ENCODE measurements at places on chromosomes 12 and 14. TPM values are rescaled to one million over a fixed set of nuclear protein-coding genes. Genes with fewer than 3 reads are reported as not detected.

DNA sequence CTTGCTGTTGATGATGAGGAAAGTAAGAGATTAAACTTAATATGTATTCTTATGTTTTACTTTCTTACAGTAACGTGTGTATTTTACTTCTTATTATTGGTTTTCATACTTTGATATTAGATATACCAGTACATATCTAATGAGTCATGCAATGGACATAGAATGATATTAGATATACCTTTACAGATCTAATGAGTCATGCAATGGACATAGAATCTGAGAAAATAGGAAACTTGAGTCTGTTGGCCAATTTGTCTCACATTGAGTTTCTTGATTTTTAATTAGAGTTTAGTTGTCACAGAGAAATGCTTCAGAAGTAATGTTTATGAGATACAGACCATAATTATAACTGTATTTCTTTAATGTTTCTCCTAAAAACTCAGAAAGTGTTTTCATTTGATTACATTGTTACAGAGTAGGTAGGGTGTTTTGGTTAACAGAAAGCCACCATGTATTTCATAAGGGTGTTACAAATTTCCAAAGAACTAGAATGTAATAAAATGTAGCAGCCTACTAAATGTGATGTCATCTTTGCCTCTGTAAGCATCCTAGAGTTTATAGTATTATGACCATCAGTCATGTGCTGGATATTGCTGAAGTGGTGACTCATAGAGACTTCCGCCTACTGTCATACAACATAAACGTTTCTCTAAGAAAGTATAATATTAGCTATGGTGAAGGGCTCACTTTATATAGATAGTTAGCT, 3.0 kb downstream of the GAS2L3 start:
- no peak for DNase-seq

DNA sequence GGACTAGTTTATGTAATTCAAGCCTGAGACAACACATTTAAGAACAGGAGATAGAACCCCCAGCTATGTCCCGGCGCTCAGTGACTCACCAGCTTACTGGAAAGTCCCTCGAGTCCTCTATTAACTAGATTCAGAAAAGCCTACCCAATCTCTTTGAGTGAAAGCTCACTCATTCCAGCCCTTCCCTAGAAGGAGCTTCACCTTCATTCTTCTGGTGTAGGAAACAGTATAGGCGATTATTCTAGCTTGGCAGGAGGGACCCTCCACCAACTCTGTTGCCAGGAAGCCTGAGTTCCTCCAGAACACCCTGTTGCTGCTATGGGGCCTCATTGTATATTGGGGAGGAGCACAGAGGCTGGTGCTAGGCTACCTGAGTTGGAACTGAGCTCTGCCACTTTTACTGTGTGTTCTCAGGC, 57.2 kb upstream of the AEBP2 start:
- no peak for DNase-seq

GRCh38 chr12:131783915-131784541, 44.2 kb upstream of the MMP17 start:
- DNase-seq = no peak

- DNase-seq = no peak
Measured at GRCh38 chr12:3034067-3034750, 43.0 kb upstream of the TSPAN9 start.

Gene PRH2
- total RNA-seq = not detected
